ENCODE measurements at places on chromosomes 7 and 10. TPM values are rescaled to one million over a fixed set of nuclear protein-coding genes. Genes with fewer than 3 reads are reported as not detected.

AKR1D1 gene
- total RNA-seq: not detected

PDE6C gene
- not detected for total RNA-seq

NYAP1 gene
- total RNA-seq: 1.8 TPM

CAMK2G gene
- 20.1 TPM for total RNA-seq

PRKAG2 gene
- total RNA-seq: 23.9 TPM

FAM204A gene
- total RNA-seq: 105 TPM

MORN4 gene
- total RNA-seq: 4.3 TPM

PRRT4 gene
- 0.11 TPM for total RNA-seq

ZPBP gene
- total RNA-seq: not detected

ITGA8 gene
- not detected for total RNA-seq

PWWP2B gene
- total RNA-seq: 8.1 TPM

PFKFB3 gene
- total RNA-seq: 42.5 TPM

TRIM50 gene
- not detected for total RNA-seq

ITPRID1 gene
- total RNA-seq: not detected

MRLN gene
- not detected for total RNA-seq

RBP3 gene
- total RNA-seq: not detected

RBM20 gene
- 0.39 TPM for total RNA-seq

GOLGA7B gene
- 0.11 TPM for total RNA-seq

MOGAT3 gene
- not detected for total RNA-seq

ASB10 gene
- total RNA-seq: not detected

MCM10 gene
- 4.1 TPM for total RNA-seq

SLC26A5 gene
- total RNA-seq: not detected

MYL10 gene
- not detected for total RNA-seq

SLC18A3 gene
- total RNA-seq: not detected

DNAH11 gene
- 0.39 TPM for total RNA-seq

SLC13A1 gene
- not detected for total RNA-seq

MMP21 gene
- total RNA-seq: not detected

ABCB4 gene
- total RNA-seq: 0.65 TPM

EPDR1 gene
- 50.4 TPM for total RNA-seq

PRKCQ gene
- total RNA-seq: 0.13 TPM

OR2A2 gene
- total RNA-seq: not detected

ZNF248 gene
- 11.1 TPM for total RNA-seq

AS3MT gene
- 12.2 TPM for total RNA-seq

CFTR gene
- total RNA-seq: not detected

CALD1 gene
- 294 TPM for total RNA-seq

TMEM254 gene
- total RNA-seq: 15.4 TPM

EFCAB10 gene
- total RNA-seq: 0.11 TPM
